ENCODE measurements at places on chromosomes 11 and 22.

DNA sequence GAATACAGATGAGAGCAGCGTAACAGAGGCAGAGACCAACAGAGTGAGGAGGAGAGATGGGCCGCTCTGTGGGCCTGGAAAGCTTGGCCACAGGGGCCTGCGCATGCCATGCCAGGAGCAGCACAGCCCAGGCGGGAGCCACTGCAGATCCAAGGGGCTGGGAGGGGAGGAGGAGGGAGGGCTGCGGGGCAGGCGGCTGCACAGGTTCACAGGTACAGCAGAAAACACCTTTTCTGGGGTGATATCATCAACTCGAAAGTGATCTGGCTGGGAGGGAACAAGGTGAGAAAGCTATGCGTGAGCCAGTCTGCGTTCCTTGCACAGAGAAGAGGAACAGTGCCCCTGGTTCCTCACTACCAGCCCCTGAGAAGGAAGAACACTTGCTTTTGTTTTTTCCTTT is 14.8 kb downstream of the VPS37C start:
- no peak for DNase-seq

GRCh38 chr22:41596776-41597634 is 7.4 kb upstream of the PMM1 start:
- no peak for DNase-seq

GRCh38 chr11:69403556-69404215 is 77.8 kb upstream of the LINC01488 start:
- DNase-seq: no peak

DNA sequence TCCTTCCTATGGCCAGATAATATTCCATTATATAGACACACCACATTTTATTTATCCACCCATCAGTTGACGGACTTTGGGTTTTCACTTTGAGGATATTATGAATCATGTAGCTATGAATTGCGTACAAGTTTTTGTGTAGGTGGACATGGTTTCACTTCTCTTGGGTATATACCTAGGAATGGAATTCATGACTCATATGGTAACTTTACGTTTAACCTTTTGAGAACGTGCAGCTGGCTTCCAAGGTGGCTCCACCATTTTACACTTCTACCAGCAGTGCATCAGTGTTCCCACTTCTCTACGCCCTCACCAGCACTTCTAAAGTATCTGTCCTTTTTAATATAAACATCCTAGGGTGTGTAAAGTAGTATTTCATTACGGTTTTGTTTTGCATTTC is 112.0 kb downstream of the PLEKHA7 start:
- DNase-seq: no peak

DNA sequence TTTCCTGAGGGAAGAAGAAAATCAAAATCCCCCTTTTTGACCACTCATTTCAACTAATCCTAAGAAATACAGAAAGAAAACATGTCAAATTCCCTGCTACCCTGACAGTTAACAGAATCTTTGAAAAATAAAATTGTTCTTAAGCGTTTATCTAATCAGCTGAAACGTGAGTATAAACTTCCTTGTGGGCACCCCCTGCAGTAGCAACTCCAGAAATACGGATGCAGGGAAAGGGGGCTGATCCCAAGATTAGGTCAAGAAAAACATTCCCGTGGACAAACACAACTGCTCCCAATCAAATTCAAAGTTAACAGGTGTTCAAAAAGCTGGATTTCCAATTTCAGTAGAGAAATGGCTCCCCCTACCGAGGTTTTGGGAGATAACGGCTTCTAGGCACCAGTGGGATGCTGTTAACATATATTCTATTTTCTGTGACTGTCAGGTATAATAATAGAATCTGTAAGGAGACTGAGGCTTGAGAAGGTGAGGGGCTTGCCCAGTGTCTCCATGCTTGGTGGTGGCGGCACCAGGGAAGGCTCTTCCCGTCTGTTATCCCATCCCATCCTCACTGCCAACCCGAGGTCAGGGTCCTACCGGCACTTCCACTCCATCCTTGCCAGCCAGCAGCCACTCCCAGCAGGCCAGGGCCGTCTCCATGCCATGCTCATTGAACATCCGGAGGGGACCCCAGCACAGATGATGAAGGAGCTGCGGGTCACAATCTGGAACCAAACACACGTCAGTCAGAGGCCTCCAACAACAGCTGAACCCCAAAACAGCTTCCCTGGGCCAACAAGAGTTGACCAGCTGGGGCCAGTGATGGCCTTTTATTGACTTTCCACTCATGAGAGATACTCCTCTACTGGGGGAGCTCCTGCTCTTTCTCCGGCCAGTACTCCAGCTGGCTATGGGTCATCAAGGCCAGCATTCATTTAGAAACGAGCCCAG is 32.0 kb upstream of the SERPIND1 start:
- DNase-seq: no peak

DNA sequence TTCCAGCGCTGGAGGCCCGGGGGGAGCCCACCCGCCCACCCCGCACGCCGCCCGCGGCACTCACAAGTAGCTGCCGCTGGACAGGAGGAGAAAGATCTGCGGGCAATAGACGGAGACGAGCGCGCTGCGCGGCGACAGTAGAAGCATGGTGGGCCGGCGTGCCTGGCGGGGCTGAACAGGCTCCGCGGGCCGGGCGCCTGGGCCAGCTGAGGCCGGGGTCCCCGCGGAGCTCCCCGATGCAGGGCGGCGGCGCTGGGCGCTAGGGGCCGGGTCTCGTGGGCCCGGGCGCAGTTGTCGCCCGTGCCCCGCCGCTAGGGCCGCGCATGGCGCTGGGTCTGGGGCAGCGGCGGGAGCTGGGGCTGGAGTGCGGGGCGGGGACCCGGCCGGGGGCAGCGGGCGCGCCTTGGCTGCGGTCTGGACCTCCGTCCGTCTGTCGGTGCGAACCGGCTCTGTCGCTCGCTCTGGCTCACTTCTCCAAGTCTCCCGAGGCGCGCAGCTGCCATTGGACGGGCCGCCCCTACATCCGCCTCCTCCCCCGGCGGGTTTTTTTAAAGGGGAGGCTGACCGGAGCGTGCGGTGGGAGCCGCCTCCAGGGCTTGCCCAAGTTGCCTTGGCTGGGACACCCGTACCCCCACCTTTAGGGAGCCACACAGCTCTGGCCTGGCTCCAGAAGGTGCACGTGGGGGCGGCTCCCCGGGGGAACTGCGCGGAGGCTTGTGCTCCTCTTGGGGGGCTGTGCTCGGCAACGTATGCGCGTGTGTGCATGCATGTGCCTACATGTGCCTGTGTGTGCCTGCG is 4.7 kb downstream of the WNT7B start:
- DNase-seq: no peak

DNA sequence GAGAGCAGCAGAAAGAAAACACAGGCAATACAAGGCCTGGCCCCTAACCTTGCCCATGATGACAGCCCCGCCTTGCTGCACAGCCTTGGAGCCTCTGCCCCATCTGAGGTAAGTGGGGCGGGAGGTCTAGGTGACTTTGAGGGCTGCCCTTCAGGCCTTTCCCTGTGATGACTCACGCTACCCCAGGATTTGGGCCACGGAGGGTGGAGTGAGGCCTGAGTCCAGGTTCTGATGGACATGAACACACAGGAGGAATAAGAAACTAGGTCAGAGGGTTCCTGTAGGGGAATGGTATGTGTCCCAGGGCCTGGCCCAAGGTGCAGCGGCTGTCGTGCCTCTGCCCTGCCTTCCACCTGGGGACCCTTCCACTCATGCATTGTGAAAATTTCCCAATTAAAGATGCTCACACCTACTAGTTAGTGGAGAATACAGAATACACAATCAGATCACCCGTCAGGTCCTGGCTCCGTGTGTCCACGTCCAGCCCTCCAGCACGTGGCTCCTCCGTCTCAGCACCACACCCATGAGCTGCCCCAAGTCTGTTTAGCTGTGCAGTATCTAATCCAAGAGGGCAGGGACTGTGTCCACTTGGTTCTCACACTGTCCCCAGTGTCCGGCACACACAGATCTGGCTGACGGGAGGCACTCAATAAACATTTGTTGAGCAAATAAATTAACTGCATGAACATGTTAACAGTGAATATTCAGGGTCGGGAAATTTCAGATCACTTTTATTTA is 111.0 kb downstream of the CHST1 start:
- no peak for DNase-seq

DNA sequence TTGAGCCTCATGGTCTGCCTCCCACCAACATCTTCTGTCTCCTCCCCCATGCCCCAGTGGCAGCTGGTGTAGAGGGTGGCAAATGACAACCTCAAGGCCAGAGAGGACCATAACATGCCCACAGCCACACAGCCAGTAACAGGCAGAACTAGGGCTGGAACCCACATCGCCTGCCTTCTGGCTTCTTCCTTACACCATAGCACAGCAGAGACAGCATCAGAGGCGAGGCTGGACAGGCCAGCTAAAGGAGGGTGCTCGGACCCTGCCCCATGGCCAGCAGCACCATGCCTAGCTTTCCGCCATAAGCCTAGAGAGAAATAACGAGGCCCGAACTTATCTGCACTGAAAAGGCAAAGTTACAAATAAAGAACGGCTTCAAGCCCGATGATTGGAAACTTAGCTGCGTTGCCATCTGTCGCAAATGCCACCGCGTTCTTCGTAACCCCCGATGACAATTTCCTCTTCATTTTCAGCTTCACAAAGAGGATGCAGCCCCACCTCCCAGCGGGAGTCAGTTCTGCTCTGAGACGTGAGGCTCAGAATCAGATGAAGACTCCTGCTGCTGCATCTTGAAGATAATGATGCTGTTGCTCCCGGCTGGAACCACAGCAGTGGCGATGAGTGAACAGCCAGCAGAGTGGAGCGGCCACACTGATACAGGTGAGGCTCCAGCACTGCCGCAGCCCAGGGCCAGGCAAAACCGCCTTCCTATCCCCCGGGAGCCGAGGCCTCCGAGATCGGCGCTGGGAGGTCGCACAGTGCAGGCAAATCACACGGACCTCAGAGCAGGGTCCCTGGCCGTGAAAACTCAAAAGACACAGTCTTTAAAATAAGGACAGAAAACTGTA is 73.8 kb upstream of the RTL6 start:
- DNase-seq: no peak

- no peak for DNase-seq
These were observed 29.5 kb downstream of the DKK3 start for GRCh38 chr11:11978792-11979487.

Measured in NCI-H1417 treated with DMSO at 0.1 percent for 48 hours (cell line).